Transverse colon (tissue), 4 donors: ENCODE measurements at places on chromosomes 2 and 18.
A peak's percentile ranks its signal among the peaks of the same experiment; 100 is the strongest.

DNA sequence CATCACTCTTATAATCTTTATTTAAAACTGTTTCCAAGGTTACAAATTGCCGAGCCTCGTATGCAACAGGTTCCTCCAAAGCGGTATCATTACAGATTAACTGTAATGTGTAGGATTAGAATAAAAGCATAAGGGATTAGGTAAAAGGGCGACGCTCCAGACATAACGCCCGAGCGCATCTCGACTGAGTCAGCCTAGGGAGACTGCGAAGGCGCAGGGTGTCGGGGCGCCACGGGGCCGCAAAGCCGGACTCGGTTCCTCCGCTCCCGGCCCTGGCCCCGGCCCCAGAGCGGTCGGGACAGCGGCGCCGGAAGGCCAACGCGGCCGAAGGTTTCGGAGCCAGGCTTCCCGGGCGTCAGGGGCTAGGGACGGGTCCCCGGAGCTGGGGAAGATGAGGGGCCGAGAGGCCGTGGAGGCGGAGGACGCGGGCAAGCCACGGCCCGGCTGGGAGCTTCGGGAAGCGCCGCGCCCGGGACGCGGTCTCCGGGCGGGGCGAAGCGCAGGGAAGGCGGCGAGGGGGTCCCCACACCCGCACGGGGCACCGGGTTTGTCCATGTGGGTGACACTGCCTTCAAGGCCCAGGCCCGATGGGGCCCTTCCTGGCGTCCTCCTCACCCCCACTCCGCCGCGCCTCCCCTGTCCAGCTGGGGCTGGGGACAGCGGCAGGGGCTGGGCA is 12.9 kb upstream of the SIX3 start:
- H3K4me1 ChIP-seq, result peaks cover 20% of the 10 kb centered on the region
- H3K27me3 ChIP-seq, result peaks cover 100% of the 10 kb centered on the region
- H3K4me3 ChIP-seq, result no peak overlapping the region
- DNase-seq, result no peak
- no peak overlapping the region for H3K27ac ChIP-seq

- H3K4me3 ChIP-seq, result no peak overlapping the region
- H3K36me3 ChIP-seq, result no peaks in the 10 kb centered on the region
- no peak overlapping the region for H3K27ac ChIP-seq
- DNase-seq, result no peak
- no peaks in the 10 kb centered on the region for H3K4me1 ChIP-seq
These were observed 28.3 kb downstream of the ARL5A start for GRCh38 chr2:151799886-151800292.

DNA sequence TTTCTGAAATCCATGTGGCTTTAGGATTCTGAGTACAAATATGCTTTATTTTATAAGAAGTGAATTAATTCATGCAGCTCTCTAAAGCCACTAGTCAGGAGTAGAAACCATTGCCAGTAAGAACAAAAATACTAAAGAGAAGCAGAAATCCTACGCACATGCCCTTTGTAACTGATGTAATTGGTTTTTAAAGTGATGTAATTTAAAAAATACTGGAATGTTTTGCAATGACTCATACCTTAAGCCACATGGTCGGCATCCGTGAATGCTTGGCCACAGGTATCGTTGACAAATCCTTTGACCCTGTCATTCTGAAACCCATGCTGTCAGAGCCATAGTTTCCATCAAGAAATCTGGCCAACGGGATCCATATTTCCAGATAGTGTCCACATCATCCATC is 213.3 kb downstream of the ACKR3 start:
- H3K4me1 ChIP-seq, result no peaks in the 10 kb centered on the region
- H3K27me3 ChIP-seq, result no peaks in the 10 kb centered on the region
- H3K4me3 ChIP-seq, result no peak overlapping the region
- H3K27ac ChIP-seq, result no peak overlapping the region
- no peaks in the 10 kb centered on the region for H3K36me3 ChIP-seq
- no peak for DNase-seq

DNA sequence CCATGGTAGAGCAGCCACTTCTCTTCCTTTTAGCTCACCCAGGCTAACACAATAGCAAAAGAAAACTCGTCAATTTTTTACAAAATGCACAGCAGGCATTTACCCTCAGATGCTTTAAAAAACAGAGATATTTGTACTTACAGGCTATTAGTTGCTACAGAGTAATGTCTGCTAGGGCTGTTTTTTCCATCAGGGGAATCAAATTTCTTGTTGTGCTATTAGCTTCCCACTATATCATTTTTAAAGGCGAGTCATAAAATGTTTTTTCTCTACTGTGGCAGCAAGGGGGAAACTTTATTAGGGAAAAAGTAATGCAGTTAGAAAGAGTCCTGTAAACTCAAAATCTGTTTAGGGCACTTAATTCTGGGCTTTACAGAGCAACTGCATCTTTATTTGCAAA is 277.9 kb upstream of the THSD7B start:
- H3K27me3 ChIP-seq, result no peaks in the 10 kb centered on the region
- no peak for DNase-seq
- H3K4me1 ChIP-seq, result no peaks in the 10 kb centered on the region

- no peaks in the 10 kb centered on the region for H3K36me3 ChIP-seq
- no peak overlapping the region for H3K4me3 ChIP-seq
- no peak overlapping the region for H3K27ac ChIP-seq
- H3K27me3 ChIP-seq, result no peaks in the 10 kb centered on the region
- no peaks in the 10 kb centered on the region for H3K4me1 ChIP-seq
These were observed 146.7 kb downstream of the LRATD1 start for GRCh38 chr2:14779252-14779651.

- H3K36me3 ChIP-seq, result no peaks in the 10 kb centered on the region
- H3K27ac ChIP-seq, result peak overlapping the region; percentile 96
- peak overlapping the region; percentile 41 for H3K4me3 ChIP-seq
- DNase-seq, result peak; percentile 13
- no peaks in the 10 kb centered on the region for H3K27me3 ChIP-seq
These were observed 906 bp downstream of the IKZF2 start for GRCh38 chr2:213150315-213151097.

GRCh38 chr2:2321200-2321540 is 9.9 kb downstream of the MYT1L start:
- no peak for DNase-seq
- H3K27ac ChIP-seq, result no peak overlapping the region
- H3K4me3 ChIP-seq, result no peak overlapping the region
- H3K4me1 ChIP-seq, result no peaks in the 10 kb centered on the region

GRCh38 chr18:10418836-10419235 is 35.6 kb upstream of the APCDD1 start:
- no peaks in the 10 kb centered on the region for H3K27me3 ChIP-seq
- H3K27ac ChIP-seq, result no peak overlapping the region
- no peak overlapping the region for H3K4me3 ChIP-seq
- DNase-seq, result no peak
- no peaks in the 10 kb centered on the region for H3K36me3 ChIP-seq
